NCI-H2029 (cell line): ENCODE measurements at places on chromosomes 4 and X.
A peak's percentile ranks its signal among the peaks of the same experiment; 100 is the strongest.

- no peak for DNase-seq
Observed at GRCh38 chr4:52203351-52203750, 152.2 kb downstream of the SPATA18 start.

DNA sequence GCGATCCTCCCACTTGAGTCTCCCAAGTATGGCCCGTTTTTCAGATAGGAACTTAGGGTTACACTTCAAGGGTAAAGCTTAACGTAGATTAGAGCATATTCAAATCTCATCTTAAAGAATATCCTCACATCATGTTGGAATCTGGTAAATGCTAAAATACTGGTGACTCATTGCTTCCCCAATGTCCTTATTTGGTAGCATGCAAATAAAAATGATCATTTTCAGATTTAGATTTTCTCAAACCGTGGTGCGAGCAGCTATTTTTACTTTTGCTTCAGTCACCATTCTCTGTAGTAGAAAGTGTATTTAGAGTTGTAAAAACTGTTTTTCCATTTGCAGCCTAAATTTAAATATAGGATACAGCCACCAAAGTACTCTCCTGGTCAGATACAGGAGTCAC is 101.5 kb upstream of the MAML3 start:
- no peak for DNase-seq

DNA sequence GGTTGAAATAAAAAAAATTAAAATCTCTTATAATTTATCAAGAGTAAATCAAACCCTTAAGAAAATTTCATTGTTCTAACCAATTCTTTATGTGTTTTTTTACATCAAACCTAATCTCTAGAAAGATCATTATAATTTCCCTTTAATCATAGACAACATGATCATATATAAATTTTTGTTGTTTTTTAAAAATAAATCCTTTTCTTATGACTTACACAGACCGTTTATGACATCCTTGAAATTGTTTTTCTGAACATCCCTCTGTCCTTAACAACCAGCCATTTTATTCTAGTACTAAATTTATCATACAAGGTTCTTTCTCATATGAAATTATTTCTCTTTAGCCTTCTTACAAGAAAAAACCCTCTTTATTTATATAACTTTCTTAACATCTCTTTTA is 62.7 kb upstream of the GABRE start:
- DNase-seq: no peak

DNA sequence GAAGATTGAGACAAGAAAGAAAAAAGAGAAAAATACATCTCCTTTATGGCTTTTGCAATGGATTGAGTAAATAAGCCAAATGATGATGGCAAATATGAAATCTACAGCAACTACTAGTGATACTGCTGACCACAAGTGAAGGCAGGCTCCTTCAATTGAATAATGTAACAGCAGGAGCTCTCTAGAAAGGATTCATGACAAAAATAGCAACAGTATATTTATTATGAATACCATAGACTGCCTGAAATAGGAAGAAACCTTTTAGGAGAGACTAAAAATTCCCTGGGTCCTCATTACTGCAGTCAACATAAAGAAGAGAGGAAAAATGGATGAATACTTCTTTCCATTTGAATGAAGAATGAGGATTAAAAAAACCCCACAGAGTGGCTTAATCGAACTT is 306.8 kb upstream of the ANXA10 start:
- DNase-seq: no peak

- no peak for DNase-seq
Observed at GRCh38 chr4:40931238-40931637, 181.5 kb downstream of the NSUN7 start.

DNA sequence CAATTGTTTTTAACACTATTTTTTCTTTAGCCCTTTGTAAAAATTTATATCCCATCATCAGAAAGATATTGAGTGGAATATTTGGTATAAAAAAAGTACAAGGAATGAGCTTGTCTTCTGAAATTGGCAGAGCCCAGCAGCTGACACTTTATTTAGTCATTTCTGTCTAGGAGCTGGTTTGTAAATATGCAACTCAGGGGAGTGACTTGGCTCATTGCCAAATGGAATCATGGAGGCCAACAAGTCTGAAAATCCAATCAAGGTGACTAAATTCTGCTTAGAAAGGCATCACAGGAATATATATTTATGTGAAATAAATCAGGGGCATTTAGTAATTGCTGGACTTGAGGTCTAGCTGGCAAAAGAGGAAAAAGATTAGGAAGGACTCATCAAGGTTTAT is 74.4 kb downstream of the OTC start:
- DNase-seq: peak; percentile 12

DNA sequence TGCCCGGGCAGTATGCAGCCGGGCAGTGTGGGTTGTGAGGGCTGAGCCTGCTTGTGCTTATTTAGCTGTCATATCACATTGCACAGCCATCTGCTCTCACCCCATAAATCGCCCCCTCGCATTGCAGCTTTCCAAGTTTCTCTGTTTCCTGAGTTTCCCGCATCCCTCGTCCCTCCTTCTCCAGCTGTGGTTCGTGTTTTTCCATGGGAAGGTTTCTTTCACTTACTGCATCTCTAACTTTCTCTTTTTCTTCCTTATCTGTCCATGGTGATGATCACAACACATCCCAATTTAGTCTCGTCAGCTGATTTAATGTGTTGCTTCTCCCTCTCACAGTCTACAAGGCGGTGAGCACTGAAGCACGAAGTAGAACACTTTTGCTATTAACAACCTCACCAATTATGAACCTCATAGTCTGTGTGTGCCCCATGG is 118.1 kb downstream of the ENPP6 start:
- DNase-seq: no peak

DNA sequence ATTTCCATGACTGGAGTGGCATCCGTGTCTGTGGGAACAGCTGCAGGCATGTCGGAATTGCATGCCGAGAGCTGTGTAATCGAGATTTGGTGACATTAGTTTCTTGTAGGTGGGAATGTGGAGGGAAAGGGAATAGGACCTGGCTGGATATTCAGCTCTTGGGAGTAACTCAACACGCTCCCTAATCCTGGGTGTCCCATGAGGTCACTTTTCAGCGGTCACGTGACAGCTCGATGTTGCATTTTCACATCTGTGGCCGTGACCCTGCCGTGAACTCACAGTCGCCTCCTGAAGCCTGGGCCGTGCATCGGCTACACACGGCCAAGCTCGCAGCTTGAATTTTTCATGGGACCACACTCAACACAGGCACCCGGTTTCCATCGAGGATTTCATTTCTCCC is 25.8 kb upstream of the PSAPL1 start:
- DNase-seq: no peak

DNA sequence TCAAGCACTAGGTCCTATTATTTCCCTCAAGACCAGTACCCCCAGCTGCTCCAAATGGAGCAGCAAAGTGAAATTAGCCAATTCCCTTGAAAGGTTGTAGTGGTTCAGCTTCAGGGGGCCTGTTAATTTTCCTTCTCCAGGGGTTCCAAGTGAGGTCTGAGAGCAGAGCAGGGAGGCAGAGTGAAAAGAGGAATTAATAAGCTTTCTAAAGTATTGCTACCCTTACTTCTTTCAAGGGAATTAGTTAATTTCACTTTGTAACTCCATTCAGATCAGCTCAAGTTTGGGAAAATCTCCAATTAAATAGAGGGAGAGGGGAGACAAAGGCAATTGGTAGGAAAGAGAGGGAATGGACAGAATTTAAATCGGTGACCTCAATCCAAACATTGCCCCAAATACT is 78.7 kb upstream of the SLC7A11 start:
- DNase-seq: no peak

DNA sequence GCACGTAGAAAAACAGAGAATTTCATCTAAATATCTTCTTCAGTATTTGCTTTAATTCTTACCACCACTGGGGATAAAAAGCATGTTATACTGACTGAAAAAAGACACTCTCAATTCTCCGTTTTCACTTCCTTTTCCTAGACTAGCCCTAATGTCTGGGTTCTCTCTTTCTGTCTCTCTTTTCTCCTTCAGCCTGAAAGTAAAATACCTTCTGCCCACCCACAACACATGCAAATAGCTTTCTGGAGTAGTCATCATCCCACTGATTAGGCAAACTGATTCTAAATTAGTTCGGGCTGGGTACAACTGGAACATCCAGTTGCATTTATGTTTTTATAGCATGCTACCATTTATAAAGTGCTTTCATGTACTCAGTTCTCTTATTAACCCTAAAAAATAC is 142.4 kb upstream of the ANKRD50 start:
- no peak for DNase-seq

DNA sequence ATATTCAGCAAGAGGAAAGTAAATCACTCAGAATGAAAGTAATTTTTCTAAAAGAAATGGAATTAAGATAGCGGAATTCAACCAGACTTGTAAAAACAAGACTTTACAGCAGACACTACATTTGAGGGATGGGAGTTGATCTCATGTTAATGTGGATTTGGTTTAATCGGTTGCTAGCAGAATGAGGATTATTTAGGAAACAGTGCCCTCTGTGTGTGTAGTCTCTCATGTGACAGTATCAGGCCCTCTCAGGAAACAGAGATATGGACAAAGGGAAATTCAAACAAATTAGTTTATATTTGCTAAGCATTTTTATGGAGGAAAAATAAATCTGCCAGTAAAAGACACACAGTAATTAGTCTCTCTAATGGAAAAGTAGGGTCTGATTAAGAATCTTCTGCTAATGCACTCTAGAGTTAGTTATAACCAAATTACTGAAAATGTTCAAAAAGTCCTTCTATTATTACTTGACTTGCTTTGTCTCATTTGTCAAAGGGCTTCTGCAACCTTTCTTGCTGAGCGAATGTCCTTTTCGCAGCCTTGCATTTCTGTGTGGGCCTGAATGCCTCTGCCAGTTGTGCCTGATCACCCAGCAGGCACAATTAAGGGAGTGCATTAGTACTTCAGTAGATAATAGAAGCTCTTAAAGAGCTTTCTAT is 1282.3 kb upstream of the TENM3 start:
- no peak for DNase-seq

GRCh38 chr4:146389561-146389960 is 132.2 kb downstream of the SLC10A7 start:
- DNase-seq: no peak

GRCh38 chr4:148376151-148376550 is 66.1 kb downstream of the NR3C2 start:
- DNase-seq: peak; percentile 77

DNA sequence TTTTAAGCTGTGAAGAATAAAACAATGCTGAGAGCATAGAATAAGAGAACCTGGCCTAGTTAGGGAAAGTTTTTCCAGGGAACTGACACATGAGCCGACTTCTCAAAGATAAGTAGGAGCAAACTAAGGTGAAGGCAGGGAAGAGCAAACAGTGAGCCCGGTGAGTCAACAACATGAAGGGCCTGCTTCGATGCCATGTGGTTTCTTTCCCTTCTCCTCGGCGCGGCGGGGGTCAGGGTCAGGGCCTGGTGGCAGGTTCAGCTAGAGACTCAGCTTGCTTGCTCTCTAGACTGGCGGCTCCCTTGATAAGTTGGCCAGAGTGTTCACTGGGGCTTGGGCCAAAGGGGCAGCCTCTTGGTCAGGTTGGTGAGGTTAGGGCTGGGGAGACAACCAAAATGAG is 81.1 kb downstream of the DLG3 start:
- peak; percentile 38 for DNase-seq

DNA sequence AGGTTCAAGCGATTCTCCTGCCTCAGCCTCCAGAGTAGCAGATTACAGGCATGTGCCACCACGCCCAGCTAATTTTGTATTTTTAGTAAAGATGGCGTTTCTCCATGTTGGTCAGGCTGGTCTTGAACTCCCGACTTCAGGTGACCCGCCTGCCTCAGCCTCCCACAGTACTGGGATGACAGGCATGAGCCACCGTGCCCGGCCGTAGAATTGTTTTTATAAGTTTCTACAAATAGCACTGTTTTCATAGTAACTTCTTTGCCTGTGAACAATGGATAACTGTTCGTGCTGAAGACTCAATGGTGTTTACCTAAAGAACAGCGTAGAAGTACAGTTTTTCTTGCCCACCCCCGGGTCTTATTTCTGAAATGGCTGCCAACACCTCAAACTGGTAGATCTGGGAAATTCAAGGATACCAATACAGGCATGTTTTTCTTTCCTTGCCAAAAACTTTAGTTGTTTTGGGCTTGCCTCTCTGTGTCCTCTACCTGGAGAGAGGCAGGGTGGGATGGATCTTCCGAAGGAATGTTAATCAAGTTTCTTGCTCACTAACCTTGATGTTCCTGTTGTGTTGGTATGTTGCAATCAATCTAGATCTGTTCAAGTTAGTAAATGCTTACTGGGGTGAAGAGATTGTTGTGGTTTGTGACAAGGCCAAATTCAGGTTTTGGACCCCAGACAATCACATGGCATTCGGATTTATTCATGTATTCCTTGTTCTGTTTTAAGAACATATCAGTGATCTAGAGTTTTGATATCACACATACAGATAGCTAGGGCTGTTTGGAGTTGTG is 2.8 kb upstream of the RUFY3 start:
- DNase-seq: no peak

DNA sequence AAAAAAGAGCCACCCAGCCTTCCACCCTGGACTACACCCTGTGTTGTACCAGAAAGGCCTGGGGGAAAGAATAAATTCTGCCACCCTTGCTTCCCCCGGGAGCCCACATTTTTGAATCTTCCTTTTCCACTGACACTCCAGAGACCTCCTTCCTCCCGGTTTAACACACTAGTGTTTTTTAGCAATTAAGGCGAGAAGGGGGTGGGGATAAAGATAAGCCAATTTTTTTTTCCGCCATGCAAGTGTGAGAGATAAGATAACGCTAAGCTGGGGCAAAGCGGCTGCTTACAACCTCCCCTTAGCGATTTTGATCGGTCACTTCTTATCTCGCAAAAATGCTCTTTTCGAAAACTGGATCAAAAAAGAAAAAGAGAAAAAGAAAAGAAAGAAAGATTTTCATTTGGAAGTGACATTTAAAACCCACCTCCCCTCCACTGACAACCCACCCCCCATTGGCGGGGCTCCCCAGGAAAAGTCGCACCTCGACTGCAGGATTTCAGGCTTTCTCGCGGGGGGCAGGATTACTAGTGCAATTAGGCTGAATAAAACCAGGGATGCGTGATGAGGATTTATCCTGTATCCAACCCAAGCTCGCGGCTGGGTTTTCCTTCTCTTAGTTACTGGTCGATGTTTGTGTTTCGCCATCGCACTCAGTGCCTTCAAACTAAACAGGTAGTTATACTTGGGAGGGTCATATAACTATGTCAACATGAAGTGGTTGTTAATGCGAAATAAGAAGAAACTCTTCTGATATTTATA is 6.0 kb upstream of the BCOR start:
- no peak for DNase-seq

- no peak for DNase-seq
Observed at GRCh38 chr4:188975271-188975670, 836.0 kb downstream of the TRIML1 start.

- DNase-seq: peak; percentile 29
Observed at GRCh38 chrX:6678313-6678712, 143.4 kb upstream of the VCX3A start.

GRCh38 chr4:75172551-75172950 is 239.6 kb downstream of the PARM1 start:
- DNase-seq: no peak

GRCh38 chr4:89482926-89483595 is 175.5 kb upstream of the GPRIN3 start:
- DNase-seq: no peak
